CD8-positive, alpha-beta memory T cell (primary cell): ENCODE measurements at places on chromosomes 2 and 18.

DNA sequence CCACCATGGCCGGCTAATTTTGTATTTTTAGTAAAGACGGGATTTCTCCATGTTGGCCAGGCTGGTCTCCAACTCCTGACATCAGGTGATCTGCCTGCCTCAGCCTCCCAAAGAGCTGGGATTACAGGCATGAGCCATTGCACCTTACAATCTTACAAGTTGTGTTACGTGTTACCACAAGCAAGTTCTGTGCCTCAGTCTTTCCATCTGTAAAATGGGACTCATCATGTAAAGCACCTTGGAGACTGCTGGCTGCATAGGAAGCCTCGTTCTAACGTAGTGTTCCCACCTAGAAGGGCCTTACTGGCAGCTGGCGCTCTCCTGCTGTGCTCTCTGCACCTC, 10.0 kb downstream of the DNAJB2 start:
- DNase-seq, result no peak

DNA sequence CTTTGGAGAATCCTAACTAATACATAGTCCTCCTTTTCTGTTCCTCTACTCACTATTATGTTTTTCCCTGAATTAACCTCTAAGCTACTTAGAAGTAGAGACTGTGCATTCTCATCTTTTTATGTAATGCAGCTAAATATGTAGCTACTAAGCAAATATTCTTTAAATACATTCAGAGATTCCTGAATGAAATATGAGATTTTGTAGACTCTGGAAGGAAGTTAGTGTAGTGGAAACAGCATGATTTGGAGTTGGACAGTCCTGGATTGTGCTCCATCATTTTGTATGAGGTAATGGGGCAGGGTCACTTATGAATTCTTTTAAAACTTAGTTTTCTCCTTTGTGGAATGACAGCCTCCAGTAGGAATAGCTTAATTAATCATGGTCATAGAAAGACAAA, 24.7 kb upstream of the NT5C1B start:
- DNase-seq, result no peak

GRCh38 chr2:157856187-157856515, 20.0 kb downstream of the ACVR1 start:
- no peak for DNase-seq

DNA sequence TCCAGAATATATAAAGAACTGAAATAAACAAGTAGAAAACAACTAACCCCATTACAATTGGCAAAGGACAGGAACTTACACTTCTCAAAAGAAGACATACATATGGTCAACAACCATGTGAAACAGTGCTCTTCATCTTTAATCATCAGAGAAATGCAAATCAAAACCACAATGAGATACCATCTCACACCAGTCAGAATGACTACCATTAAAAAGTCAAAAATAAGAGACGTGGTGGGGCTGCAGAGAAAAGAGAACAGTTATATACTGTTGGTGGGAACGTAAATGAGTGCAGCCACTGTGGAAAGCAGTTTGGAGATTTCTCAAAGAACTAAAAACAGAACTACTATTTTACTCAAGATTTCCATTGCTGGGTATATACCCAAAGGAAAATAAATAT, 1696.3 kb upstream of the TMEFF2 start:
- no peak for DNase-seq

GRCh38 chr2:210250622-210251021, 25.4 kb upstream of the ACADL start:
- no peak for DNase-seq

DNA sequence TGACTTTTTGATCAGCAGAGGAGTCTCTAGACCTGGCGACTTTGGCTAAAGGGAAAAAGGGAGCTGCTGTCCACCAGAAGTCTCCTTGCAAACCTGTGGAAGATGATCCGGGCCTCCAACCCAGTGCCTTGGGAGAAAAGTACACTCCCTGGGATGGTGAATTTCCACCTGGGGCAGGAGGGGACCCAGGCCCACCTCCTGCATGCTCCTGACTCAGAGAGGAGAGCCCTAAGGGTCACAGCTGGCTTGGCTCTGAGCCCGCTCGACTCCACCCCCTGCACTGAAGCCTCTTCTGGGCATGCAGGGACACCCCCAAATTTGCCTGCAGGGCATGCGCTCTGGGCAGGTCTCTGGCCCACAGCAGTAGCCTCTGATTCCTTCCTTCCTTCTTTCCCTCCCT, 66.5 kb downstream of the PDCL3 start:
- DNase-seq, result no peak

DNA sequence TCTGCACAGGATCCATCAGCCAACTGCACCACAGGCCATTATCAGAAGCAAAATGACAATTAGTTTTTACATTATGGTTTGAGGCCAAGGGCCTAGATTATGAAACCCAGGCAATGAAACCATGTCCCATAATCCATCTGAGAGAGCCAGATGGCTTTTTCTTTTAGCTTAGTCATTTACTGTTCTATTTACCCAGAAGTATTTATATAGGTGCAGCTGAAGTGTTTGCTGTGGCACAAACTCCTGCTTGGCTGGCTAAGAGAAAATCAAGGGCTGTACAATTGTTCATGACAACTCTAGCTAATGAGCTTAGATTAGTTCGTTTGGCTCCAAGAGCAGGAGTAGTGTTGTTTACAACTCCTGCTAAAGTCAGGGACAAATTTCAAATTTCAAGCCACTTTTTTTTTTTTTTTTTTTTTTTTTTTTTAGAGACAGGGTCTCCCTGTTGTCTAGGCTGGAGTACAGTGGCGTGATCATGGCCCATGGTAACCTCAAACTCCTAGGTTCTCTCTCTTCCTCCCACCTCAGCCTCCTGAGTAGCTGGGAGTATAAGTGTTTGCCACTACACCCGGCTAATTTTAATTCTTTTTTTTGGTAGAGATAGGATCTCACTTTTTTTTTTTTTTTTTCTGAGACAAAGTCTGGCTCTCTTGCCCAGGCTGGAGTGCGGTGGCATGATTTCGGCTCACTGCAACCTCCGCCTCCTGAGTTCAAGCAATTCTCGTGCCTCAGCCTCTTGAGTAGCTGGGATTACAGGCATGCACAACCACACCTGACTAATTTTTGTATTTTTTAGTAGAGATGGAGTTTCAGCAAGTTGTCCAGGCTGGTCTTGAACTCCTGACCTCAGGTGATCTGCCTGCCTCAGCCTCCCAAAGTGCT, 18.4 kb upstream of the REV1 start:
- DNase-seq, result no peak
